ENCODE measurements at places on chromosomes 7 and 10. TPM values are rescaled to one million over a fixed set of nuclear protein-coding genes. Genes with fewer than 3 reads are reported as not detected.

DNA sequence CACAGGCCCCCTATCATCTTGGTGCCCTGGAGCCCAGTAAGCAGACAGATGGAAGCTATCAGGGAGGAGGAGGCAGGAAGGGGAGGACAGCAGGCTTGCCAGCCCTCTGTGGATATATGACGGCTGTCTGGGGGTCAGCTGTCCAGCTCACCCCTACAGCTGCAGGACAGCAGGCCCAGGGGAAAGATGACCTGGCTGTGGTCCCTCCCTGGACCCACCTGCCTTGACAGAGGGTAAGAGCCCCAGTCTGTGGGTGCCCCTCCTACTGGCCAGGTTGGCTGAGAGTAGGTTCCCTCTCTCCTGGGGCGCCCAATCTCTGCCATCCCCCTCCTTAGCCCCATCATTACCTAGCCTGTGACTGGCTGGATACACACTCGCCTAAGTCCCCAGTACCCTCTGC is 62.5 kb downstream of the C10orf143 start:
- DNase-seq = no peak

The DNAH11 gene
- 0.19 TPM for total RNA-seq

DNA sequence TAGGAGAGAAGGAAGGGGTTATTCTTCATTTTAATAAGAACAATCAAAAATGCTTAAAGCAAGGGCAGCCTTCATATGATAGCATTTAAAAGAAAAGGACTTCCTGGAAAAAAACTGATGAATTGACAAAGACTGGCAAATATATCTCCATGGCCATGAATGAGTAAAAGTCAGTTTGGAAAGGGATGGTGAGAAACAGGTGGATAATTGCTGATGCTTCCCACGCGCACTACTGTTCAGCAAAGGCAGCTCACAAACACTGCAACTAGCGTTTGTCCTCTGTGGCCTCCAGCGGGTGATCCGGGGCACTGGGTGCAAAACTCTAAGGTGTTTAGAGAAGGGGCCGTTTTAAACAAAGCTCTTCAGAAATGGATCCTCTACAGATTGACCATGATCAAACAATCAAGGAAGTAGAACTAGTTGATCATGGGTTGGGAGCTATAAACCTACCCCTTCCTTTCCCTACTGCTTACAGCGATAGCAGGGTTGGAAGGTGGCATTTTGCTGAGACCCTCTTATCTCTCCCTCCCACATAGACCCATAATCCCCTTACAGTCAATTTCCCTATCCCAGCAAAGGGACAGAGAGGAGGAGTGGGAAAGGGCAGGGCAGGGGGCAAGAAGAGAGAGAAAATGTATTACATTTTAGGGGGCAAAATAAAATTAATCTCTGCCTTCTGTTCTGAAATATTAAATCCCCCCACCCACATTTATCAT is 53.8 kb downstream of the SMURF1 start:
- DNase-seq = no peak

DNA sequence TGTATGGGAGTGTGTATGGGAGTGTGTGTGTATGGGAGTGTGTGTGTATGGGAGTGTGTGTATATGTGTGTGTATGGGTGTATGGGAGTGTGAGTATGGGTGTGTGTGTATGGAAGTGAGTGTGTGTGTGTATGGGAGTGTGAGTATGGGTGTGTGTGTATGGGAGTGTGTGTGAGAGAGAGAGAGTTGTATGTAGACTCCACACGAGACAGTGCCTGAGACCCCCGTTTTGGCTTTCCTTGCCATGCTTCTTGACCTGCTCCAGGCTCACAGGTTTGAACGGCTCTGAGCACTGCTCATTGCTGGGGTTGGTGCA is 49.7 kb downstream of the COL17A1 start:
- DNase-seq = no peak

DNA sequence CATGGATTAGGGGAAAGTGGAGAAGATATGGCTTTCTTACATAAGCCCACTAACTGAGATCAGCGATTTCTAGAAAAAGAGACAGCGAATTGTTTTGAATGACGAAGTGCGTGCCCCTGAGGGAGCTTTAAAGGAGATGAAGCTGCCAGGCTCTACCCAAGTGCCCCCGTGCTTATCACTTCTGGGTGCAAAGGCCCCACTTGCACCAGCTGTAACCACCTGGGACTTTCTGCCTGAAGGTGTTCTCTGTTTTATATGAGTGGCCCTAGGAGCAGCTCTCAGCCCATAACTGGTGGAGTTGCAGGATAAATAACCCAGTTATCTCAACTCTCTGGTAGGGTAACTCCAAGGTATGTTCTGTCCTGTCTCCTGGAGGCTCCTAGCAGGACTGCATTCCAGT is 20.4 kb upstream of the CARD11 start:
- no peak for DNase-seq

The CRYGN gene
- 0.39 TPM for total RNA-seq

- DNase-seq = no peak
Observed at GRCh38 chr10:14162061-14162460, 168.7 kb downstream of the FRMD4A start.

DNA sequence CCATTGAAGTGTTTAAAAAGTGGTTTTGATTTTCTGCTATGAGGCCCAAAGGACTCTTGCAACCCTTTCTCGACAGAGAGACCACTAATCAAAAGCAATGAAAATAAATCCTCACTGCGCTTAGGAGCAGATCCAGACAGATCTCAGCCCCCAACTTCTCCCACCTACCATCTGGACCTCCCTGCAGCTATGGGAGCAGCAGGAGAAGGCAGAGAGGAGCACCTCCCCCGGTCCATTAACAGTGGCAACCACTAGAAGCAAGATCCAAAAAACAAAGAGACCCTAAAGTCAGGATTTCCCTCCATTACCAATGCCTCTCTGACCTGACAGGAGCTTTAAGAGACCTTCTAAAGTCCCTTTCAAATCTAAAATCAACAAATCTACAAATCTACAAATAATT is 99.0 kb upstream of the LSM8 start:
- no peak for DNase-seq

DNA sequence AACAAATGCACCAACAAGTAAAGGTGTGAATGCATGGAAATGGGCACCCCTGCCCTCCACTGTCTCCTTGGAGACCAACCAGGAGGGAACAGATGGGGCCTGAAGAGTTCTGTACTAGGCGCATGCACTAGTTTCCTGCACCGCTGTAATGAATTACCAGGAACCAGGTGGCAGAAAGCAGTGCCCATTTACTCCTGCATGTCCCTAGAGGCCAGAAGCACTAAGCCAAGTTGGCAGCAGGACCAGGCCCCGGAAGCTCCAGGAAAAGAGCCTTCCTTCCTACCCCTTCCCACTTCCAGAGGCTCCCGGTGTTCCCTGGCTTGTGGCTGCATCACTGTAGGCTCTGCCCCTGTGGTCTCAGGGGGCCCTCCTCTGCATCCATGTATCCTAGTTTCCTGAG is 237.5 kb upstream of the PPP2R2D start:
- DNase-seq = no peak

- DNase-seq = no peak
Observed at GRCh38 chr7:73841689-73842066, 638 bp downstream of the METTL27 start.

DNA sequence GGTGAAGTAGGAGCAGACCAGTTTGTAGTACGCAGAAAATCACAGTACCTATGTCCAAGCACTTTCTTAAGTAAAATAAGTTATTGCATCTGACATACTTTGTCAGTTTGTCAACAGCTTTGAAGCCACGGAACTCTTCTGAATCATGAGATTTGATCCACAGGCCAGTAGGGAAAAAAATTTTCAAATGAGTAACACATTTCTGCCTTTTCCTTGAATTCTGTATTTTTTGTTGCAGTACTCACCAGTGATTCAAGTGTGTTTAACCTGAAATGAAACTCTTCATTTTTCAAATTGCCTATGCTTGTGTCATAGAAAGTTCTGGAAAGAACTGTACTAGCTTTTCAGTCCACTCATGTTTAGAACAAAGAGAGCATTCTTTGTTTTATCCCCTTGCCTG is 337.7 kb downstream of the GATA3 start:
- DNase-seq = no peak

DNA sequence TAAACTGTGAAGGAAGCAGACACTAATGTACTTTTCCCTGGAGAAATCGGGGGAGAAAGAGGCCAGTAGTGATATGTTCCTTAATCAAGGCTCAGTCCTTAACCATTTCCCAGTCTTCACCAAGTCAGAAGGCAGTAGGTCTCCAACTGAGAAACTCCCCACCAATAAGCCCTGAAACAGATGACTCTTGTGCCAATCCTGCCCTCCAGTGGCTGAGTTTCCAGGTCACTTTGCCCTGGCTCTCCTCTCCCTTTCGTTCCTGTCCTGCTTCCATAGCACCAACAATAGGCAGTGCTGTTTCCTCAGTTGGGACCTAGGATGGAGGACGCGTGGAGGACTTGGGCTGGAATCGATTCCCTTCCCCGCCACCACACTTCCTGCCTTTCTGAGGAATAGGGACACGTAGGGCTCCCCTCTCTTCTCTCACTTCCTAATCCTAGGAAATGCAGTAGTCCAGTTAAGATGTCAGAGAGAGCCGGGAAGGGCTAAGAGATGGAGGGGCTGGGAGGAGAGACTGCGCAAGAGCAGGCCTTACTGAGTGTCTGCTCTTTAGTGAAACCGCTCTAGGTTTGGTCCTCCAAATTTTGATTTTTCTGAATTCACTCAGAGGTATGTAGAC is 23.4 kb downstream of the ATOH7 start:
- no peak for DNase-seq

GRCh38 chr10:45439365-45439764 is 65.3 kb downstream of the ALOX5 start:
- DNase-seq = no peak

GRCh38 chr7:46131916-46132795 is 211.1 kb upstream of the IGFBP3 start:
- no peak for DNase-seq

- DNase-seq = no peak
Observed at GRCh38 chr10:77494327-77494726, 143.3 kb downstream of the KCNMA1 start.

DNA sequence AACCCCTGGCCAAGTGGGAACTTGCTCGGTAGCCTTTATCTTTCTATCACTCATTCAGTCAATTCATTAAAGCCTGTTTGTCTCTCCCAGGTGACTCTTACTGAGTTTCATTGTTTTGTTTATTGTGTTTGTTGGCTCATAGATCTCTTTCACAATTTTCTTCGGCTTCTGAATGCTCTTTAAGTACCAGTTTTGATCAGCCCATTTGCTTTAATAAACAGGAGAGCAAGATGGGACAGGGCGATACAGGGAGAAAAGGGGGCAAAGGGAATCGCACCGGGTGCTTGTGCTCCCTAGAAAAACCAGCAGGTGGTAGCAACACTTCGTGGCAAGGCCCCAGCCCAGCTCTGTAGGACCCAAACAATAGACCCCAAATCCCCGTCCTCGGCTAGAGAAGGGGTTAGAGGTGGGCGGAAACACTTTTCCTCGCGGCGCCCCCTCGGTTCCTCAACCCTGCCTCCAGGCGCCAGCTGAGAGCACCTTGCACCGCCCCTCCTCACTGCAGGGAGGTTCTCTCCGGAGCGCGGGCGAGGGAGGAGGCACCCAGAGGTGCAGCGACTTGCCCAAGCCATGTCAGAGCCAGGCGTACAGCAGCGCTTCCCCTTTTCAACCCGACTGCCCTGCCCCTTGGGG is 1.0 kb upstream of the EPHB6 start:
- peak; percentile 75 for DNase-seq

The TMEM176B gene
- total RNA-seq = not detected

Measured in naive thymus-derived CD8-positive, alpha-beta T cell (primary cell).